Activated CD8-positive, alpha-beta memory T cell treated with anti-CD3 and anti-CD28 coated beads for 4 hours (primary cell): ENCODE measurements at places on chromosomes 4 and X.
A peak's percentile ranks its signal among the peaks of the same experiment; 100 is the strongest.

DNA sequence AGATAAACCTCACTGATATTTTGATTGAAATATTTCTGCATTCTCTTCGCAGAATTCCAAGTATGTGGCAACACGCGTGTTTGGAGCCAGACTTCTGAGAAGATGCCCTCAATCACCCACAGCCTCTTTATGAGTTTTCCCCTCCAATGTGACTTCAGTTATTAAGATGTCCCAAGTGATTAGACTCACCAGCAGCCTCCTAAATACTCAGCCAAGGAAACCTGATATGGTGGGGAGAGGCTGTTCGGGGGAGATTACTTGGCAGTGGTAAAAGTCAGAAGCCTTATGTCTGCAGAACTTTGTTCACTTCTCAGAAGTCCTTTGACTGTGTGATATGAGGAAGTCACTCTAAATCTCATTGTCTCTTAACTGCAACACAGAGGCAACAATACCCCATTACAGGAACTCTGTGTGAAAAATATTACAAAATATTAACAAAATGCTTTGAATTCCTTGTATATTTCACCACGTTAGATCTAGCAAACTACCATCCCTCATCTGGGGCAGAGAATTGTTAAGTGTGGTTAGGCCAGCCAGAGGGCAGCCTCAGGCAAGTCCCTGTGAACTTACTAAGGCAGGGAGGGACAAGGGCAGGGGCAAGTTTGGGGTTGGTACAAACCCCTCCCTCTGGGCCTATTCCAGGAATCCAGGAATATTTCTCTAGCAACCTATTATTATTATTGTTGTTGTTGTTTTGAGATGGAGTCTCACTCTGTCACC, 151.4 kb upstream of the USP9X start:
- DNase-seq: no peak

DNA sequence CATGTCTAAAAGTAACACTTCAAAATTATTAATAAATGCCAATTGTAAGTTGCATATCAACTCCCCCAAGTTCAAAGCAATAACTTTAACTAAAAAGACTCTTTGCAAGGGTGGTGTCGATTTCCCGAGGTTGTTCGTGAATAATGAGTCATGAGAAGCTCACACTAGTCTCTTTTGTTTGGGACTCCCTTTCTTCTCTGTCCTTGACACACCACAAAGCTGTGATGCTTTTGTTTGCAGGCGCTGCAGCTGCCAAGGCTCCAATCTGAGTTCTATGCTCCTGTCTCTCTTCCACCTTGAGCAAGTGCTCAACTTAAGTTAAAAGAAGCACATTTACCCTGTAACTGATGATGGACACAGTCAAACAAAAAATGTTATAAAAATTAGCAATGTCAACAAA, 65.9 kb downstream of the FAT1 start:
- no peak for DNase-seq

- DNase-seq: no peak
Observed at GRCh38 chrX:33336783-33337182, 125.4 kb upstream of the DMD start.

DNA sequence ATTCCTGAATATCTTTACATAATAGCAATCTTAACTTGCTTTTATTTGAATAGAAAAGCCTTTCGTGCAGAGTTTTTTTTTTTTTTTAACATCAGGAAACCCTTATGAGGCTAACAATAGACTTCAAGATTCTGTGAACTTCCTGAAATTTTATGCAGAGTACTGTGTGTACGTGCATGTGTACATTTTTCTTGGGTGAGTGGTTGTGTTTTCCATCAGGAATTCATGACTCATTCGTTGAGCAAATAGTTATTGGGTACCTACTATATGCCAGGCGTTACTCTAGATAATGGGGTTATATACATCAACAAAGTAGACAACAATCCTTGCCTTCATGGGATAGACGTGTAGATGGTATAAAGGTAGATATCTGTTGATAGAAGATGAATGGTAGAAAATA, 59.1 kb downstream of the MRPL1 start:
- DNase-seq: no peak

GRCh38 chrX:11148401-11148800, 37.3 kb downstream of the HCCS start:
- no peak for DNase-seq

DNA sequence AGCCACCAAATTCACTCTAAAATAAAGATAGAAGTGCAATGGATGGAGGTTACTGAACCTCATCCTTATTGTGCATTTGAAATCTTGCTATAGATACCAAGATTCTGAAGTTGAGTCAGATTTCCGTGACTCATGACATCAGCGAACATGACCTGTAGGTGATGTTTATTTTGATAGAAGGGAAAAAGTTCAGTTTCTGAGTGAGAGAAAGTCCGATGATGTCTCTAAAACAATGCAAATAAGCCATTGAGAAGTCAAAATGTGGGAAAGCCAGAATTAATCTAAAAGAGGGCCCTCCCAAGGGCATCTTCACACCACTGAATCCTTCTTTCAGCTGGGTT, 20.0 kb downstream of the PHOX2B start:
- DNase-seq: no peak

DNA sequence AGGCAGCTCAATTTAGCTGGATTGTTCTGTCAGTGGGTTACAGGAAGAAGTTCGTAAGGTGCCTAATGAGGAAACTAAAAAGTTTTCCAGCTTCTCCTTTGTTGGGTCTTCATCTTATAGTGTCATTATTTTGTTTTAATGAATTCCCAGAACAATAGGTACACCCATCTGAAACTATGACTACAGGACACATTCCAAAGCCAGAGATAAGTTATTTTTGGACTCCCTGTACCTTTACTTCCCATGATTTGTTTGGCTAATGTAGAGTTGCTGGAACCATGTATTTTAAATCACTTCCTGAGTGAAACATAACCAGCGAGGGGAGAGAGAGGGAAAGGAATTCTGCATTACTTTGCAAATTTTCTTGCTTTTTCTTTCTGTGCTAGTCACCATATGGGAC, 114.0 kb downstream of the CLCN5 start:
- DNase-seq: no peak

- no peak for DNase-seq
Observed at GRCh38 chrX:137418086-137418485, 147.8 kb upstream of the ZIC3 start.

GRCh38 chr4:56445699-56446098, 9.6 kb downstream of the PAICS start:
- DNase-seq: no peak

GRCh38 chr4:104524591-104524990, 29.9 kb upstream of the CXXC4 start:
- no peak for DNase-seq

- peak; percentile 65 for DNase-seq
Observed at GRCh38 chrX:103686199-103687072, at the start of gene MORF4L2. MORF4L2 (minus strand) TSS chrX:103686699; CDS start chrX:103677027, 9,672 bp downstream.

DNA sequence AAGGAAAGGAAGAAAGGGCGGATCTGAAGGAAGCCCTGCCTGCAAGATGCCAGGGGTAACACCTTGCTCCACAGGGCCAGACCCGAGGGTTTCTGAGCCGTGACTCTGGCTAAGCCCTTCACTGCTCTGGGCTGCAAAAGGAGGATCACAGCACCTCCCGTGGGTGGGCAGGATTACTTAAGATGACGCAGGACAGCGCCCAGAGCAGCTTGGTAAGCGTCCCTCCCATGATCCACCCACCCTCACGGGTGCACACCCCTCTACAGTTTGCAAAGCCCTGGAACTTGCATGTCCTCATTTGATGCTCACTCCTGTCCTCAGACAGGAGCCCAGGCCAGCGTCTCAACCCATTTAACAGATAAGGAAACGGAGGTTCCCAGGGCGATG, 64.9 kb downstream of the CRMP1 start:
- DNase-seq: no peak

DNA sequence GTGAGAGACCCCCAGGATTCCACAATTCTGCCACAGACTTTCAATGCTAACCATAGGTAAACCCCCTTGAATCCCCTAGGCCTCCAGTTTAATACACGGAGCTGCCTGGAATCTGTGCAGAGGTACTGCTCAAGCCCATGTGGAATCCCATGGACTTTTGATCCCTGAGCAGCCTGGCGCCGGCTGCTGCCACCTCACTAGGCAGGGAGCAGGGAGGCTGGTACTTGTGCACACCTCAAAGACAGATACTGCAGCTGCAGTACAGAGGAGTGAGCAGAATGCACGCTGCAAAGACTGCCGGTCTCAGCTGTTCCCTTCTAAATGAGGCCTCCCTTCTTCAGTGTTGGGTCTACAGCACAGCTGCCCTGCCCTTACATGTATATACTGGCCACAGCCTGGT, 79.4 kb downstream of the RPS6KA6 start:
- no peak for DNase-seq

DNA sequence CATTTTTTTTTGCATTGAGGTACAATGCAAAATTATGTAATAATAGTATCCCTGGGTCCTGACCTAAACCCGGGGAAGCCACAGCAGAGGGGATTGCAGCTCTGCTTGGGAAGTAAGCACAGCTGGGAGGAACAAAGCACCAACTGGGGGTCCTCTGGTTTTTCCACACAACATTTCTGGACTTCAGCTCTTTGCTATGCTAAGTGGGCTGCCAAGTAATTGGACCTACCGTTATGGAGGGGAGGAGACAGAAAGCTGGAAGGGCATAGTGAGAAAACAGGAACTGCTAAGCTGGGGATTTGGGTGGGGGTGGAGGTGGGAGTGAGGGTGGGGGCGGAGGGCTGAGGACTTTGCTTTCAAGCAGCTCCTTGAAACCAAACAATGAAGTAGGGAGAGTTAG, 183.3 kb downstream of the ZIC3 start:
- DNase-seq: no peak

DNA sequence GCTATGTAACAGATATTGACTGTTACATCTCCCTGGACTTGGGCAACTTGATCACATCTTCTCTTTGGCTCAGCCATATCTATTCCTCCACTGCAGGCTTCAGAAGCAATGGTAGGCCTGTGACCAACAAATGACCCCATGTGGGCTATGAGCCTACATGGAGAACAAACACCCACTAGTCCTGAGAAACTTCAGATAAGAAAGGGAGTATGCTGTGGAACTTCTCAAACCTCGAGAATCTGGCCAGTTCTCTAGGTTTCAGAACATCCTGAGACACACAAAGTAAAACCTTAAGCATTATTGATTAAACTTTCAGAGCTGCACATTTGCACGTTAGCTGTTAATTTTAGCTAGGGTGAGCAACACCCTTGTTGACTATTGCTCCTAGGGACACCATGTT, 16.3 kb downstream of the RBMX2 start:
- no peak for DNase-seq

DNA sequence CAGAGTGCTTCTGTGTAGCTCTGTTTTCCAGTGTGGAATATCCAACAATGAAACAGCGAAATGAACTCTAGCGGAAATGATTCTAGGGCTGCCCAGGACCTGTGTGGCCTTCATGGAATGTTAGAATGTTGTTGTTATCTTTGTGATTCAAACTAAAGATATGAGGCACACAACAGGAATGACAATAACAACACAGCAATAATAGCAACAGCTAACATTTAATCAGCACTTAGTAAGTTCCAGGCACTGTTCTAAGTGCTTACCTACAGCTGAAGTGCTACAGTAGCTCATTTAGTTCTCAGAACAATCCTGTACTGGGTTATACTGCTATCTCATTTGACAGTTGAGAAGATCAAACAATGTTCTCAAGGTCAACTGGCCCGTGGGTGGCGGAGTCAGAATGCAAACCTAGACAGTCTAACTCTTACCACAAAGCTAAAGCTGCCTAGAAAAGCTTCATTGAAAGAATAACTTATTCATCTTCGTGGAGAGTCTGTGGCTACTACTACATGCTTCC, 63.7 kb downstream of the MAML3 start:
- no peak for DNase-seq

GRCh38 chr4:152118819-152119553, 358.2 kb upstream of the GATB start:
- no peak for DNase-seq

- no peak for DNase-seq
Observed at GRCh38 chr4:153668647-153669046, 15.4 kb upstream of the TLR2 start.

DNA sequence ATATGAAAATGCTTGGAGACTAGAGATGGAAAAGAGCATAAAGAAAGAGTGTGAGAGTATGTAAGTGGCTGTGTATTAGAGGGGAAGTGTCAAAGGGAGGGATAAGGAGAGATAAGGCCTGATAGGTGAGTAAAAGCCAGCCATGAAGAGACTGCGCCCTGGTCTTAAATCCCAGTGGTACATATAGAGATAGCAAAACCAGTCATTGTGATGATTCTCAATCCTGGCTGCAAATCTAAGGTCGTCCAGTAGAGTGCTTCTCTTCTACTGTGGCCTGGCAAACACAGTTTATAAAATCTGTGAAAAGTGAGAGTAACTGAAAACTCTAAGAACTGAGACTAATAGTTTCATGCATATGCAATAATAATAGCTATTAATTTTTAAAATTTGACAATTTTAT, 86.9 kb downstream of the MAB21L2 start:
- DNase-seq: no peak

DNA sequence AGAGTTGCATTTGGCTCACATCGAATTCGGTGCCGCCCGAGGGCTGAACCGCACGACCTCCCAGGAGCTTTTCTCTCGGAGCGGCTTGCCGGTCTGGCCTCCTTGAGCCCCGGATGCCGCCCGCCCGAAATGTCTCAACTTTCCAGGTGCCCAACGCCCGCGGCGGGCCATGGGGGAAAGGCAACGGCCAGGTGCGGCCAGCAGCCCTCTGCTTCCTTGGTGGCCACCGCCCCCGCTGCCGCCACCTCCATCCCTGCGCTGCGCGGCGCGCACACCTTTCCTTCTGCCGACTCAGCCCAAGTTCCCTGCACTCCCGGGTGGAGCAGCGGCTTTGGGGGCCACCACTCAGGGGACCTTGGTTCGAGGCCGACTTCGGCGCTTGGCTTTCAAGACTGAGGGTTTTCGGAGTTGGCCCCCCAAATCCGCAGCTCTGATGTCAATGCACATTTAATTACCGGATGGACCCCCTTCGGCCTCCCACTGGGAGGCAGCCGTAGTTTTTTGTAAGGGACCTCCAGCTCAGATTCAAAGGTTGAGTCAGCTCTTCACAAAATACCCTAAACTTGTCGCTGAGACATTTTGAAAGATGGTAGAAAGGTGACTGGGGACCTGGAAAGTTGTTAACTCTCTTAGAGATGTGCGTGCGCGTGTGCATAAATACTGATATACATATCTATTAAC, 1.1 kb downstream of the AFF2 start:
- DNase-seq: no peak

- no peak for DNase-seq
Observed at GRCh38 chrX:26032111-26032912, 105.8 kb upstream of the MAGEB18 start.

DNA sequence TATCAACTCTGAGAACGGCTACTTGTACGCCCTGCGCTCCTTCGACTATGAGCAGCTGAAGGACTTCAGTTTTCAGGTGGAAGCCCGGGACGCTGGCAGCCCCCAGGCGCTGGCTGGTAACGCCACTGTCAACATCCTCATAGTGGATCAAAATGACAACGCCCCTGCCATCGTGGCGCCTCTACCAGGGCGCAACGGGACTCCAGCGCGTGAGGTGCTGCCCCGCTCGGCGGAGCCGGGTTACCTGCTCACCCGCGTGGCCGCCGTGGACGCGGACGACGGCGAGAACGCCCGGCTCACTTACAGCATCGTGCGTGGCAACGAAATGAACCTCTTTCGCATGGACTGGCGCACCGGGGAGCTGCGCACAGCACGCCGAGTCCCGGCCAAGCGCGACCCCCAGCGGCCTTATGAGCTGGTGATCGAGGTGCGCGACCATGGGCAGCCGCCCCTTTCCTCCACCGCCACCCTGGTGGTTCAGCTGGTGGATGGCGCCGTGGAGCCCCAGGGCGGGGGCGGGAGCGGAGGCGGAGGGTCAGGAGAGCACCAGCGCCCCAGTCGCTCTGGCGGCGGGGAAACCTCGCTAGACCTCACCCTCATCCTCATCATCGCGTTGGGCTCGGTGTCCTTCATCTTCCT, 2.7 kb downstream of the PCDH10 start:
- DNase-seq: no peak
